ENCODE measurements at places on chromosomes 4 and X. TPM values are rescaled to one million over a fixed set of nuclear protein-coding genes. Genes with fewer than 3 reads are reported as not detected.

PAGE4 gene
- not detected for total RNA-seq

DNA sequence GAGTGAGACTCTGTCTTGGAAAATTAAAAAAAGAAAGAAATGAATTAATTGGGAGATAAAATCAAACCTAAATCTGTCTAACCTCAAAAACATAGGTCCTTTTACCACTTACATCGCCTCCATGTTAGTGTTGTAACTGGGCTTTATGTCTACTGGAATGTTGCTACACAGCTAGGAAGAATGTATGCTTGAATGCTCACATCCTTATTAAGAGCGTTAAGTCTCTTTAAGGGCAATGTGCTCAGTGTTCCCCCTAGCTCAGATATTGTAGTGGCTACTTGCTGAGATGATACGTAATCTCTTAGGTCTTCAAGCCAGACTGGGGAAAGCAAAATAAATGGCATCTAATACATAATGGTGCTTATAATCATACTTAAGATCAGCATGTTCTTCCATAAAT is 1072.8 kb downstream of the PDHA2 start:
- DNase-seq, result no peak

GRCh38 chr4:183959319-183960045 is 54.4 kb downstream of the STOX2 start:
- no peak for DNase-seq

- no peak for DNase-seq
Measured at GRCh38 chr4:185323606-185324005, 72.1 kb downstream of the LRP2BP start.

DNA sequence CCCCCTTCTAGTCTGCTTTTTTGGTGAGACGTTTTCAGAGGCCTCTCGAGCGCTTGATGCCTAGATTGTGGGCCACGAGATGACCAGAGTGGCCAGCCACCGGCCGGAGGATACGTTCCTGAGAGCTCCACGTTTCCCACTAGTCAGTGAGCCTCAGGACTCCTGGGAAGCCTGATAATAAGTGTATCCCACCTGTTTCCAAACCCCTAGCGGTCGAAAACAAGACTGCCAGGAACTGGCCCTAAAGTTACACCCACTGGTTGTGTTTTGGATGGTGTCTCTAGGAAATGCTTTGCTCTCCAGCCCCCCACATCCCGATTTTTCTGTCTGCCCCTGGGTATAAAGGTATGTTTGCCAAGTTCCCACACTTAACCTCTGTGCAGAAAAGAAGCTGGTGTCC is 4.6 kb upstream of the RS1 start:
- DNase-seq, result no peak

Measured in osteocyte (in vitro differentiated cells).